ENCODE measurements at places on chromosomes 4 and X.

GRCh38 chrX:55450259-55450658, 1.7 kb upstream of the MAGEH1 start:
- DNase-seq: no peak

GRCh38 chr4:100540131-100540530, 22.3 kb upstream of the EMCN start:
- DNase-seq: peak; percentile 5

- DNase-seq: no peak
These were observed 81.9 kb upstream of the SCML1 start for GRCh38 chrX:17655211-17656034.

GRCh38 chr4:133565379-133565778, 416.3 kb downstream of the PCDH10 start:
- no peak for DNase-seq

DNA sequence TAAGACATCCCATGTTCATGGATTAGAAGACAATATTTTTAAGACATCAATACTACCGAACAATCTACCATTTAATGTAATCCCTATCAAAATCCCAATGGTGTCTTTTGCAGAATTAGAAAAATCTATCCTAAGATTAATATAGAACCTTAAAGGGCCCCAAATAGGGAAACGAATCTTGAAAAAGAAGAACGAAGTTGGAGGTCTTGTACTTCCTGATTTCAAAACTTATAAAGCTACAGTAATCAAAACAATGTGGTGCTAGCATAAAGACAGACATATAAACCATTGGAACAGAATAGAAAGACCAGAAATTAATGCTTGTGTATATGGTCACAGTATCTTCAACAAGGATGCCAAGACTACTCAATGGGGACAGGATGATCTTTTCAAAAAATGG, 42.0 kb downstream of the CENPE start:
- DNase-seq: no peak

DNA sequence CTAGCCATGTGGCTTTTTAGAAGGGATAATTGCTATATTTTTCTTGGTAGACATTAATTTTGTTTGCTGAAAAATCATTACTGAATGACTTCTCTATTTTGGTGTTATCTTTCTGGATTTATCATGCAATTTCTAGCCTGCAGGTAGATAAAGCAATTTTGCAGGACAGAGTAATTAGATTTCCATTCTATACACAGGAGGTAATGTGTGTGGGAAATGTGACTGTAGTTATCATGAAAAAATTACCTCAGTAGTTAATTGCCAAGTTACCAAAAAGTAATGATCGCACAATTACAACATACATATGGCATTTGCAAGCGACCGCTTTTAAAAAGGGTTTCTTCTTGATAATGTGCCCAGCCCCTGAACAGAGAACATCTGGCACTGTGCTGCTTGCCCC, 66.1 kb downstream of the KIT start:
- DNase-seq: no peak

DNA sequence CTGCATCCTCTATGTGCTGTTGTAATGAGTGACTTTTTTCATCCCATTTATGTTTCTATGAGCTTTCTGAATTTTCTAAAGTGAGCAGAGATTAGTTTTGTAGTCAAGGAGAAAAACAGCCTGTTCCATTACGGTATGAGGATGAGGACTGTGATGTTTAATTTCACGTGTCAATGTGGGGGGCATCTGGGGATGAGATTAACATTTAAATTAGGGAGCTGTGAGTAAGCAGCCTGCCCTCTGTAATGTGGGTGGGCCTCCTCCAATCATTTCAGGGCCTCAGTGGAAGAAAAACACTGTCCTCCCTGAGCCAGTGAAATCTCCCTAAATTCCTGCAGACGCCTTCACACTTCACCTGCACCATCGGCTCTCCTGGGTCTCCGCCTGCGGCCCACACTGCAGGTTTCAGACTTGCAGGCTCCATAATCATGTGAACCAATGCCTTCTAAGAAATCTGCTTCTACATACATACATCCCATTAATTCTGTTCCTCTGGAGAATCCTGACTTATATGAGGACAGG, 121.7 kb downstream of the AFAP1 start:
- no peak for DNase-seq

GRCh38 chr4:91233164-91233563, 1070.6 kb upstream of the GRID2 start:
- DNase-seq: no peak

GRCh38 chr4:163959932-163960331, 465.4 kb downstream of the TMA16 start:
- no peak for DNase-seq

- no peak for DNase-seq
These were observed 8.4 kb upstream of the GPM6B start for GRCh38 chrX:13825178-13825762.

DNA sequence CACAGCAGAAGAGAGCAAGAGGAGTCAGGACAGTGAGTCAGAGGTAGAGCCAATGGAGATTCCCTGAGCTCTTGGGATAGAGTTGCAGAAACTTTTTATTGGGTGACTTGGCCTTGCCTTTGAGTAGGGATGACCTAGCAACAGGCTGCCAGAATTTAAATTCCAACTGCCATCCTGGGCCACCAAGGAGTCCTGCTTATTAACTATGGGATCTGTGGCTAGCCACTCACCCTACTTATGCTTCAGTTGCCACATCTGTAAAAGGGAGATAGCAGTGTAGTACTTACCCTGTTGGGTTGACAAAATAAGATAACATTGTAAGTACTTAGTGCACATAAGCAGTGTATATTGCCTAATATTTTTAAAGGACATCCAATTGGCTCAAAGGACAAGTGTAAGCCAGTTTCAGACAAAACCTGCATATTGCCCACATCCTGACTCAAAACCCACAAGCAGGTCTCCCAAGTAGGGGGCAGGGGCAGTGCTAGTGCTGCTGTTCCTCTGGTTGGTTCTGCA, 43.5 kb upstream of the TMEM164 start:
- DNase-seq: no peak

GRCh38 chr4:77028246-77028645, 47.5 kb downstream of the CCNI start:
- no peak for DNase-seq

- no peak for DNase-seq
These were observed 328.0 kb downstream of the RAPGEF2 start for GRCh38 chr4:159430896-159431295.

Measured in germinal center (tissue), 1 donor.